ENCODE measurements at places on chromosomes 3 and 15.

GRCh38 chr3:132783152-132783551 is 60.9 kb upstream of the NPHP3 start:
- no peak for DNase-seq

- no peak for DNase-seq
These were observed 58.9 kb upstream of the ULK4 start for GRCh38 chr3:42020684-42021307.

DNA sequence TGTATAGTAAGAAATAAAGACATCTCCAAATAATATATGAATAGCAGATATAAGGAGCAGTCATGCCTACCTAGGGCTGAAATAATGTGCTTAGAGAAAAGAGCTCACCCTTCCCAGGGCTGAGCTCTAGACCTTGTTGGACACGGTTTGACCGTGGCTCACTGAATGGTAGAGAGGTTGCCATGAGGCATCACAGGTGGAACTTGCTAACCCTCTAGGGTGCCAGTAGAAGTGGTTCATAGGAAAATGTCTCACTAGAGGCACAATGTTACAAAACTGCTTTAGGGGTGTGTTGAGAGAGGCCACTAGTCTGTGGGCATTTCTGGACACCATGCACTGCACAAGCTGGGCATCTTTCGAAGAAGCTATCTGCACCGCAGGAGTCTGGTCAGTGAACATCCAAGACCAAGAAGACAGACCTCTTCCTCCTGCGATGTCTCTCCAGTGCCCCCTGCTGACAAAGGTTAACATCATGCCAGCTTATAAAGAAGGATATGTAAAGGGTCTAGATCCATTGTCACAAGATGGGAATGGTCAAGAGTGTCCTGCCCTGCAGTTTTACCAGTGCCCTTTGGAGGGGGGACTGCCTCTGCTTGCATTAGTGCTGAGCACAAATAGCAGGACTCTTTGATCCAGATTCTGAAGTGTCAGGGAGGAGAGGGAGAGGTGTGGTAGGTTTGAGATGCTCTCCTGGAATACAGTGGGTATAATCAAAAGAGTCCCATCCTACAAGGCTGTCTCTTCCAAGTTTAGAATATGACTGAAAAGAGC is 266.8 kb downstream of the ZNF385D start:
- DNase-seq = peak; percentile 1

DNA sequence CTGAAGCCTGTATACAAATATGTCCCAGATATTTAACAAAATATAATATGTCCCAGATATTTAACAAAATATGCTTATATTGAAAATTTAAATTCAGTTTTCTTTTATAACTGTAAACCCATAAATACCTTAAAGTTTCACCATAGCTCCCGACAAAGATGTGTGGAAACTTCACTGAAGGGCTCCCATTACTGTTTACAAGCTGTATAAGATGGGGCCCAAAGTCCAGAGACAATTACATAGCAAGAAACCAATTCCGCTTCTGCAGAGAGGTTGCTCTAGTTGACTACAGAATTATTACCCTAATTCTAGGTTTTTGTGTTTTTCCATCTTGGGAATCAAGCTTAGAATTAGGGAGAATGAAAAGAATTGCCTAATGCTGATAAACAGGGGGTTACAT is 102.6 kb upstream of the EPHA6 start:
- DNase-seq = no peak

- DNase-seq = no peak
These were observed 10.3 kb upstream of the ROPN1B start for GRCh38 chr3:125958511-125959316.

GRCh38 chr15:89457086-89457485 is 39.3 kb downstream of the RHCG start:
- no peak for DNase-seq

- no peak for DNase-seq
These were observed 33.2 kb upstream of the SECISBP2L start for GRCh38 chr15:49079340-49080039.

DNA sequence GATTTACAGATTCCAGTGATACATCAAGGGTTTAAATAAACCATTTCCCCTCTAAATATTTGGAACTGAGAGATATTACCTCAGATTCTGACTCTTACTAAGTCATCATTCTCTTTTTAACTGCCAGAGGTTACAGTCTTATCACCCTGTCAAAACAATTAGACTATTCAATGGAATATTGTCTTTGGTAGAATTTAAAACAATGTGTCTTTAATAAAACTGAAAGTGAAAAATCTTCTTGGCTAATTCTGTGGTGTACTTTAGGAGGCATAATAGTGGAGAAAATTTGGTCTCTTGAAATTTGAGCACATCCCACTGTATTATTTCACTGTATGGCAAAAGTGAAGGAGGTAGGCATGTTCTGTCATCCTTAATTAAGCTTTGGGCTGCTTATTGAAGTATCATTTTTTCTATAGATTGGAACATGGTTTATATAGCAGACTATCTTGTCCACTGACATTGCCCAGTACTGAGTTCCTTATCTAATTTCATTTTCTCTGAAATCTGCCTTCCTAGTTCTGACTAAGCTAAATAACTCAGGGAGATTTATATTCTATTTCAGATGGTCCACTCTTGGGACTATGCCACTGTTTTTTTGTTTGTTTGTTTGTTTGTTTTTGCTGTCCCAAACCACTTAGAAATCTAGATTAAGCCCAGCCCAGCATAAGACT is 48.0 kb upstream of the UTS2B start:
- DNase-seq = no peak

- DNase-seq = peak; percentile 1
These were observed at the start of gene CCDC71 for GRCh38 chr3:49165771-49166751. Gene CCDC71, minus strand, starts transcription at chr3:49166331. Its CDS starts 2,123 bp downstream, at chr3:49164208.

DNA sequence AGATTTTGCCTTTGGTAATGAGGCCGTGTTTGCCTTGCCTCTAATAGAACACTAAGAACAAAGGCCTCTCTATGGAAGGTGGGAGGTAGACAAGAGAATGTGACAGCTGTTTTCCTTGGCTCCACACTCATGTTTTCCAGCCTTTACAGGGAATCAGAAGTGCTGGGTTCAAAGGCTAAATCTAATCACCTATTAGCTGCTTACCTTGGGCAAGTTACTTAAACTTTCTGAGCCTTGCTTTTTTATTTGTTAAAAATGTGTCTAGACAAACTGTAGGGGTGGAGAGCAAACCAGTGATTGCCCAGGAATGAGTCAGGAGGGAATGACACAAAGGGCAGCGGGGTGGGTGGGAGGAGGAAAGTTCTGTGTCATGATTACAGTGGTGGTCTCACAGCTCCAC is 179.0 kb downstream of the P3H2 start:
- no peak for DNase-seq

- no peak for DNase-seq
These were observed 721 bp downstream of the CSTA start for GRCh38 chr3:122325769-122326168.

- DNase-seq = no peak
These were observed 7.3 kb downstream of the CCR1 start for GRCh38 chr3:46200790-46201189.

- DNase-seq = no peak
These were observed 244.5 kb upstream of the KCNMB2 start for GRCh38 chr3:178291574-178292370.
